ENCODE measurements at places on chromosomes 6 and 20. TPM values are rescaled to one million over a fixed set of nuclear protein-coding genes. Genes with fewer than 3 reads are reported as not detected.
A peak's percentile ranks its signal among the peaks of the same experiment; 100 is the strongest.

GRCh38 chr6:166864333-166864732 lies 92.0 kb downstream of the RNASET2 start:
- peak; percentile 17 for DNase-seq

DNAH8 gene
- total RNA-seq = not detected

- DNase-seq = no peak
Observed at GRCh38 chr6:37078814-37079213, 73.4 kb downstream of the FGD2 start.

DNA sequence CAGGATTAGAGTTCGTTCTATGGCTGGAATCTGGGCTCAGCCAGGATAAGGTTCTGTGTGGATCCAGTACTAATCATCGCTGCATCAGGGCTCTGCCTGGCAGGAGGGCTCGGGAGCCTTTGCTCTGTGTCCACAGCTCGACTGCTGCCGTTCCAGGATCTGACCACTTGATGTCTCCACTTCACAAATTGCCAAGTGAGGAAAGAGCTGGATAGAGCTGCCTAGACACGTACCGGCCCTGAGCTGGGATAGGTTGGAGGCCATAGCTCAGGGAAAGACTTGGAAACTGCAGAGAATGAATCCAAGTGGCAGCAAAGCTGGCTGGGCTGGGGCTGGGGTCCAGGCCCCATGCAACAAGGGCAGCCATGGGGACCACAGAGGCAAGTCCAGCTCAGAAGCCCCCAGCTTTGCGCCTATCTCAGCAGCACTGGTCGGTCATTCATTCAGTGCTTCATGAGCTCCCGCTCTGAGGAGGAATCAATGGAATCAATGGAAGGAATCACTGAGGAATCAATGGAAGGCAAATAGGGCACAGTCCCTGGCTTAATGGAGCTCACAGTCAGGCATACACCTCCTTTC lies 38.0 kb upstream of the TOP1 start:
- peak; percentile 85 for DNase-seq

DNA sequence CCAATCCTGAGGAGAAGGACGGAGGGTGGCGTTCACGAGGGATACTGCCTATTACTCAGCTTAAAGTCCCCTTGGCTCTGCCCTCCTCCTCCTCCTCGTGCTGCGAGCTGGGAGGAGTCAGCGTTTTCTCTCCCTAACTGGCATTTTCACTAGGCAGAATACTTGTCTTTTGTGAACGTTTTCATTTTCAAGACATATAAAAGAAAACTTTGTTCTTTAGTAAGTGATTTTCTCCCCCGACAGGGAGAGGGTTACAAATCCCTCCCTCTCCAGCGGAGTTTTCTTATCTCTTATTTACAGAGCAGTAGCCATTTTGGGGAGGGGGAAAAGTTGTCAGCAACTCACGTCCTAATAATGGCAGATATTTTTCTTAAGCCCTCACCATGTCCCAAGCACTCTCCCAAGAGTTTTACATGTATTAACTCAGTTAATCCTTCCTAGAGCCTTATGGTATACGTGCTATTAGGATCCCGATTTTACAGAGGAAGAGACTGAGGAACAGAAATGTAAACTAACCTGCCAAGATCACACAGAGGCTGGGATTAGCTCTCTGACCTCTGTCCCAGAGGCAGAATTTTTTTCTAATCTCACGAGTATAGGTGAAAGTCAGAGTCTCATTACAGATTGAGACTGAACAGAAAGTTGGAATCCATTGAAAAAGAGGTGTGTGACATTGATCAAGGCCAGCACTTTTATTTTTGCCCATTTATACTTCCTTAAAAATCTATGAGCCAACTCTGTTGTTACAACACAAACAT lies 30.0 kb upstream of the ZNF217 start:
- peak; percentile 36 for DNase-seq

DNA sequence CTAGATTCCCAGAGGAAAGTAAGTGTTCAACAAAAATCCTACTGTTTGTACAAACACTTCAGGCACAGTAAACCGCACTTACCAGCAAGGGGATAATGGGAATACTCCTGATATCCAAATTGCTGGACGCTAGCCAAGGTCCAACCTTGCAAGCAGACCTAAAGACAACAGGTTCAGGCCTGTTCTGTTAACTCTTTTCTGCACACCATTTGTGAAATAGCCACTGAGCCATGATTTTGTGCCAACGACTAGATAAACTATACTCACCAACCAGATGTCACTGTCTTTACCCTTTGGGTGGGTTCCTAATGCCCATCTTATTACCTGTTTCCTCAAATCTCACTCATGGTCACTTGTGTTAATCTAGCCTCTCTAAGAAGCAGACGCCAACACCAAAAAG lies 43.5 kb downstream of the GOPC start:
- no peak for DNase-seq

DNA sequence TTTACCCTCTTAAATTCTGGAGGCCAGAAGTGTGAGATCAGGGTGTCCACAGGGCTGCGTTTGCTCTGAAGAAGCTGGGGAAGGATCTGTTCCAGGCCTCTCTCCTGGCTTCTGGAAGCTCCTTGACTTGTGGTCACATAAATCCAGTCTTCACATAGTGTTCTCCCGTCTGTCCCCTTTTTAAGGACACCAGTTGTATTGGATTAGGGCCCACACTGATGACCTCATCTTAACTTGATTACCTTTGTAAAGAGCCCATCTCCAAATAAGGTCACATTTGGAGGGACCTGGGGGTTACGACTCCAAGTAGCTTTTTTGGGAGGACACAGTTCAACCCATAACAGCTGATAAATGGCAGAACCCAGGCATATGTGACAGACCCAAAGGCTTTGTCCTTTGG lies 20.0 kb upstream of the WFDC2 start:
- peak; percentile 41 for DNase-seq

GRCh38 chr6:165845493-165845892 lies 182.5 kb upstream of the PDE10A start:
- no peak for DNase-seq

GRCh38 chr6:22590423-22590822 lies 21.1 kb downstream of the HDGFL1 start:
- no peak for DNase-seq

- DNase-seq = no peak
Observed at GRCh38 chr20:52279706-52280105, 88.1 kb upstream of the ZFP64 start.

DNA sequence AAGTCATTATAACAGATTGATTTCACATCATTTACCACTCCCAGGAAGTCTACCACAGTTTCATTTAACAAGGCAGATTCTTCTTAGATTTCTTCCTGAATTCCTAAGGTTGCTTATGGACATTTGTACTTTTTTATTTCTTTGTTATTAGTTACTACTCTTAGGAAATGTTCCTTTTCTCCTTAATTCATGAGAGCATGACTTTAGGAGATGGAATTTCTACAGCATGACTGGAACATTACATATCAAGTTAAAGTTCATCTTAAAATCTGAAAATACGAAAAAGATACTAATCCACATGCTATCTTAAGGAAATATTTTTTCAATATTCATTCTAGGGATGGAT lies 22.3 kb downstream of the CNKSR3 start:
- DNase-seq = no peak

WFDC12 gene
- not detected for total RNA-seq

DNA sequence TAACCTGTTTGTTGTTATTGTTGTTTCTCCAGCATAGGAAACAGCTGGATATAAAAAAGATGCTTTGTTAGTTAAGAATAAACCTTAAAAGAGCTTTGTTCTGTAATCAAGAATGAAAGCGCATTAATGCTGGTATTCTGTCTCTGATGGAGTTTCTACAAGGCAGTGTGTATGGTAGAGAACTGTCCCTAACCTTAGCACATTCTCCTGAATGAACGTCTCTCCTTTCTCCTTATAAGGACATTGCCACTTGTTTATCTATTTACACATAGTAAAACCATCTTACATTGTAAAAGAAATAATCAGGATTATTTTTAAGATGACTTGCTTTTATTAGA lies 33.8 kb upstream of the LCA5 start:
- no peak for DNase-seq

DNAJC5 gene
- 38.6 TPM for total RNA-seq

DNA sequence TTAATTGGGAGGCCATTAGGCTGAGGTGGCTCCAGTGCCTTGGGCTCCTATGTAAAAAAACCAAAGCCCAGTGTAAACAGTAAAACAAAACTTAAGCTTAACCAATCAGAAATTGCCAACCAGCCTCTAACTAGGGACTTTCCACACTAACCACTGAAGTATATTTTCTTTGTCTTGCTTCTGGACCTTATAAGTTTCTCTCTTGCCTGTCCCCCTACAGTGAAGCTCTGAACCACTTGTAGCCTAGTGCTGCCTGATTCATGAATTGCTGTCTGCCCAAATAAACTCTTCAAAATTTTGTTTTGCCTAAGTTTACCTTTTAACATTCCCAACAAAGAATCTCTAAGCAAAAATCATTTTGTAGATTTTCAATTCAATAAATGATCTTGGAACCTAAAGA lies 28.2 kb downstream of the POPDC3 start:
- DNase-seq = no peak

- DNase-seq = no peak
Observed at GRCh38 chr20:53716395-53716794, 122.8 kb upstream of the ZNF217 start.

DNA sequence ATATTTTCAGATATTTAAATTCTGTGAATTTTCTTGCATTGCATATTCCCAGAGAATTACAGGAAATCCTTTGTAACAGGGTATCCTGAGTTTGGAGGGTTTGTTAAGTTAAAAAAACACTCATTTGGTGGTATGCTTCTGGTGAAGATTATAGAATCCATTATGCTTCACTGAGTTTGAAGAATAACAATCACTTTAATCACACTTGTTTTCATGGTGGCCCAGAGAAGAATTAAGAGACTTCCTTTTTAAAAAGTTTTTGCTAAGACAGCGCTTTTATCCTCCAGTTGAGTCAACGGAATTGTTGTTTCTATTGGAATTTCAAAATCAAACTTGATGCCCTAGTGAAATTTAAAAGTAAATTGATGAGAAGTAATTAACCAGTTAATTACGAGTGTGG lies 17.4 kb downstream of the PLEKHG1 start:
- no peak for DNase-seq

- peak; percentile 97 for DNase-seq
Observed at GRCh38 chr20:51037532-51038115, 14.7 kb upstream of the KCNG1 start.

GRCh38 chr6:168171673-168172353 lies 92.8 kb upstream of the FRMD1 start:
- no peak for DNase-seq

ZC2HC1B gene
- total RNA-seq = not detected

DNA sequence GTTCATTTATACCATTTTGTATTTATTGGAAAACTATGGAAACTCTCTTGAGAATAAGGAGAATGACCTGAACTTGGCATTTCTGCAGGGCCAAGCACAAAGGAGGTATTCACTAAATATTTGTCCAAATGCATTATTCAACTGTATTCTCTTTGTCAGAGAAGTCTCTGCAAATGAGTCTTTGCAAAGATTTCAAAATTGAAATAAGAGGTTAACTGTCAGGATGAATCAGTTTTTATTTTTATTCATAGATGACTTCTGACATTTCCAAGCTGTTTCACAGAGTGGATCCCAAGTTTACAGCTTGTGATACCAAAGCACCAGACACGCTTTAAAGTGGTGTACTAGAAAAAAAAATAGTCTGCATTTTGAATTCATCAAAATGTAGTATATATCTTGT lies 131.6 kb downstream of the UTRN start:
- DNase-seq = no peak

- DNase-seq = no peak
Observed at GRCh38 chr20:10370091-10370887, 63.7 kb downstream of the MKKS start.

GRCh38 chr20:2625062-2625461 lies 27.4 kb upstream of the NOP56 start:
- DNase-seq = no peak

- DNase-seq = no peak
Observed at GRCh38 chr6:148884461-148884860, 137.6 kb downstream of the UST start.

DNA sequence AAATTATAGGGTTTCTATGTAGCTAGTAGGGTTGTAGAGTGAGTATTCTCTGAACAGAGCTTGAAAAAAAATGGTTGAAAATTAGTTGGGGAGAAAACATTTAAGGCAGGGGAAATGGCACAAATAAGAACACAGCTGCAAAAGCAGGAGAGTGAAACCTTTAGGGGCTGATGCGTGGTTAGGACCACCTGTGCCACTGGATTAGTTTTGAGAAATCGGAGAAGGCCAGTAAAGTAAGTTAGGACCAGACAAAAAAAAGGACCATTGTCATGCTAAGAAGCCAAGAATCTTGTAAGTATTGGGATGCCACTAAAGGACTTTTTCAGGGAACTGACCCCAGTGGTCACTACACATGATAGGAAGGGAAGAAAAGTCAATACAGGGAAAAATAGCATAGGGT lies 9.4 kb downstream of the PLAGL1 start:
- DNase-seq = no peak

DNA sequence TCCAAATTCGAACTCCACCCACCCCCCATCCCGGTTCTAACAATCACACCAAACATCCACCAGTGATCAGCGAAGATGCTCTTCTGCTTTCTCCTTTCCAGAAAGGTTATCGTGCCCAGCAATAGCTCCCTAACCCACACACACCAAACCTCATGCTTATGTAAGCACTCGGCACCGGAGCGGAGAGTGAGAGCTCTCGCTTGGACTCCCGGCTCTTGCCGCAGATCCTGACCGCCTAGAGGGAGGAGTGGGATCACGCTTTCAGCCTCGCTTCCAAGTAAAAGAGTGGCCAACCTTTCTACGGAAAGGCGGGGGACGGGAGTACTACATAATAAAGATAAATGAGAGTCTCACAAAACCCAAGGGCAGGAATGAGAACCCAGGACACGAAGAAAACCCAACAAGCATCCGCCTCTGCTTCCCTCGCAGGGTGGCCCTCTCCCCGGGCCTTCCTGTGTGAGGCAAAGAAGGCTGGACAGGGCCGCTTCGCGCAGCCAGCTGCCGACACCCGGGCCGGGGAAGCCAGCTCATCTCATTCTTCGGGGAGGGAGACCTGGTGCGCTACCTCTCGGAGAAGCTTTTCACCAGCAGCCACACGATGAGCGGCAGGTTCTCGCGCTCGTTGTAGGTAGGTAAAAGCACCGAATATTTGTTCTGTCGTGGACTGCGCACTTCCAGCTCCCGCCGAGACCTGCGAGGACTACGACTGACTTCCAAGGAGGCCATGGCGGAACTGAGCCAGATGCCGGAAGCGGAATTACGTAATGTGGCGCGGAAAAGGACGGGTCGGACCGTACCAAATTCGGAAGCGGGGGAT lies at the start of gene DPM1:
DPM1 (minus strand) TSS at position 735 of the 817 bp plus-strand sequence; CDS start at position 726, 9 bp downstream.
- no peak for DNase-seq

GSTA2 gene
- total RNA-seq = not detected

GSS gene
- total RNA-seq = 104 TPM

All from G401 (cell line).